Stimulated activated CD4-positive, alpha-beta T cell treated with anti-CD3 and anti-CD28 coated beads, Interleukin-4, amount 100 ng/mL, for 48 hours (primary cell): ENCODE measurements at places on chromosomes 6 and 20.

GRCh38 chr6:53593001-53593488 lies 48.1 kb upstream of the GCLC start:
- DNase-seq = no peak

GRCh38 chr6:151885234-151885633 lies 77.8 kb downstream of the ESR1 start:
- DNase-seq = no peak

- no peak for DNase-seq
These were observed 137.6 kb downstream of the UST start for GRCh38 chr6:148884461-148884860.

DNA sequence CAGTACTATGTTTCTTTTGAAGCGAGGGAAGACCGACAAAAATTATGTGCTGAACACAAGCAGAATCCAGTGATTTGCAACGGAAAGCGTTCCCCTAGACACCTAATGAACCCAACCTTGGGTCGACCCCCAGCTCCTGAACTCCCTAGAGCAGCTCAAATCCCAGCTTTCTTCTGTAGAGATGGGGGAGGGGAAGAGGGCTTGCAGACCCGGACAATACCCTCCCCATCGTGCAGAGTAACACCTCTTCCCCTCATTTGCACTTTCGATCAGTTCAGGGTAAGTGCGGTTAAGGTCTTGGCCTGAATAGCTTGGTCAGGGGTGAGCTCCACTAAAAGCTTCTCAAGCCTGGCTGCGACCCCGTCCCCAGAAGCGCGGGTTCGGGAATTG lies 404 bp downstream of the CEP162 start:
- peak; percentile 2 for DNase-seq

- no peak for DNase-seq
These were observed 60.7 kb downstream of the AKAP12 start for GRCh38 chr6:151300267-151300991.

DNA sequence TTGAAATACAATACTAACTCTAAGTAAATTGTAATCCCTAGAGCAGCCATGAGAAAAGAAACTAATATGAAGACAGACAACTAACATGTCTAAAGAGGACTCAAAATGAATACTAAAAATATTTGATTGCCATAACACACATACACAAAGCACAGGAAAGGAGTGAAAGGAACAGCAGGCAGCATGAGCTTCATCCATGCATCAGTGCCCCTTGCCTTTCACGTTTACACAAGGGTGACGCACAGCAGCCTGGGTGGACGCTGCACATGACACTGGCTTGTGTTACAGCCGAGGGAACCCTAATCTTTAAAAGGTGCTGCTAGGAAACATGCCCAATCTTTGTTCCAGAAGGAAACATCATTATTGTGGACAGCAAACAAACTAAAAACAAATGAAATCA lies 123.5 kb downstream of the MAN1A1 start:
- DNase-seq = no peak

DNA sequence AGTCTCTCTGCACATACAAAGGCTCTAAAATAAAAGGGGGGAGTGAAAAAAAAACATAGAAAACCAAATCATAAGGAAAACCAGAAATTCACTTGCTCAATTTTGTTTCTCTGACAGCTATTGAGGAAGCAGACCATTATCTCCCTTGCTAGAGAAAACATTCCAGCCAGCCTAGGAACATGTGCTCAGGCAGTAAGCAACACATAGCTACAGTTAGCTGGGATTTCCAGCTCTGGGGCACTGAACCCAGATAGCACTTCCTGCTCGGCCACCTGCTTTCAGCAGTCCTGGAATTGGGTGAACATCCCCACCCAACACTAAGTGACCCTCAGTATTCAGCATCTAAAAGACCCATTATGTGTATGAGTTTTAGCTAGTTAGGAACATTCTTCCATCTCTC lies 61.3 kb downstream of the TNFRSF21 start:
- no peak for DNase-seq

DNA sequence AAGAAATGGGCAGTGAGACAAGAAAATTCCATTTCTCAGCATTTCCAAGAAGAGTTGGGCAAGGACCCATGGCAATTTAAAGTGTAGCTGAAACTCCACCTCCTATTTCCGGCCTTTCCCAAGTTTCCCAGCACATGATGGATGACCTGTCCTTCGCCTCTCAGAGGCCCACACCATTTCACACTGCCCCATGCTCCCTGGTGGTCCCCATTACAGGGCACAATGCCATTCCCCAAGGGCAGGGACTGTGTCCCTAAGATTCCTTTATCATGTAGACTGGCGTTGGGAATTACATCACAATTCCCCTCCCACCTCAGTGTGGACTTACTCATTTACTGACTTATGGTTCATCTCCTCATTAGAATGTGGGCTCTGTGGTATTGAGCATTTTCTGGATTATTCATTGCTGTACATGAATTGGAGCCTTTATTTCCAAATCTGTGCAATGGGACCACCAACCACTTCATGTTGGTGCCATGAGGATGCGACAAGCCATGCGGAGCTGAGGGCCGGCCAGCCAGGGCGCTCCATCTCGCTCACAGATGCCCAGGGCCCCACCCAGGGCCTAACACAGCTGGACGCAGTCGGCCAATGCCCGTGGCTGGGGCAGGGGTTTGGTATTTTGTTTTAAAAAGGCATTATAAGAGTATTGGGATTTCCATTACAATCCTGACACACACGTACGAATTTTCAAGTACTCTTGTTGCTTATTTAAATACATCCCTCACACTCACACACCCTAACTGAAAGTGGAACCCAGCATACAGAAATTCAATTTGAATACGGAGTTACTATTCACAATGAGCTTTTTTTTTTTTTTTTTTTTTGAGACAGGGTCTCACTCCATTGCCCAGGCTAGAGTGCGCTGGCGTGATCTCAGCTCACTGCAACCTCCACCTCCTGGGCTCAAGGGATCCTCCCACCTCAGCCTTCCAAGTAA lies 5.4 kb downstream of the ACSS1 start:
- no peak for DNase-seq

GRCh38 chr6:47817749-47818148 lies 35.9 kb downstream of the OPN5 start:
- DNase-seq = no peak

GRCh38 chr6:153048631-153049030 lies 46.1 kb upstream of the MTRF1L start:
- no peak for DNase-seq

DNA sequence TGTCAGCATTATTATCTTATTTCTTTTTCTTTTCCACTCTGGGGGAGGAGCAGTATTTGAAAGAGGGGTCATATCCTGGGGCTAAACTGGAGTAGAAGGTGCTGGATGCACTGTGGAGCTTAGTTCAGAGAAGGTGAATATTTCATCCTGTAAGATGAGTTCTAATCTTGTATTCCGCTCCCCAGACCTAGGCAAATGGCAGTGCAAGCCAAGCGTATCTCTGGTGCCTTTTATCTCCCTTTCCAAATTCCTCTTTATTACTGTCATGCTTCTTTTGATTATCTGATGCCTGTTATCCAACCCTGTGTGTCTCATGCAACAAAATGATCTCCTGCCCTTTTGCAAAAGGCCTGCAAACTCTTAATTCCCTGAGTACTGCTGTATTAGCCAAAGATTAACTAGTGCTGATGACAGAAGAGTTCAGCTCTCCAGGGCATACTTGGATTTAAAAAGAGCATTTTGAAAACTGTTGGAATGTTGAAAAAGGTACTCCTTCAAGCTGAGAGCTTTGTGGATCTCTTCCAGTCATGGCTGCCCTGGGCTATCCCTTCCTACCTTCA lies 138.0 kb downstream of the CARMIL1 start:
- no peak for DNase-seq

DNA sequence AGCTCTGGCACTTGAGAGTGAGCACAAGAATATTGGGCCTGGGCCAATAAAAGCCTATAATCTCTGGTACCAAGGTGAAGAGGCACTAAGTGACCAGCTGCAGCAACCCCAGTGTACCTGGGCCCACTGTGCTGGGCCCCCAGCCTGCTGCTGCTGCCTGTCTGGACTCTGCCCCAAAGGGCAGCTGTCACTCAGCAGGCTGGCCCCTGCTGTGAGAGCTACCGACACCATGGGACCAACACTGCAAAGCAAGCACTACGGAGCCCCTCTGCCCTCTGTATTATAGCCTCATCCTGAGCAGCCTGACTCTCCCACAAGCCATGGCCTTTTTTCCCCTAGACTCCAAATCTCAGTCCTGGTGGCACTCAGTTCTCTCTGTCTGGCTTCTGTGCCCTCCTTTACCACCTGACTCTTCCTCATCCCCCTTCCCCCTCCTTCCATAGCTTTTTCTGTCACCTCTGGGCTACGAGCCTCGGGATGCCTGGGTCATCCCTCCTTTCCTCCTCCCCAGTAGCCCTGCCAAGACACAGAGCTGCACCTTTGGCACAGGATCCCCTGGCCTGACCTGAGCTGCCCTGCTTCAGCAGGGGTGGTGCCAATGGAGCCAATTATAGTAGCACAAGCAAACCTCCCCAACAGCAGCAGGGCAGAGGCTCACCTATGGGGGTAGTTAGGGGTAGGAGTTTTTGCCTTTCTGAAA lies 14.2 kb downstream of the RRP36 start:
- DNase-seq = no peak

DNA sequence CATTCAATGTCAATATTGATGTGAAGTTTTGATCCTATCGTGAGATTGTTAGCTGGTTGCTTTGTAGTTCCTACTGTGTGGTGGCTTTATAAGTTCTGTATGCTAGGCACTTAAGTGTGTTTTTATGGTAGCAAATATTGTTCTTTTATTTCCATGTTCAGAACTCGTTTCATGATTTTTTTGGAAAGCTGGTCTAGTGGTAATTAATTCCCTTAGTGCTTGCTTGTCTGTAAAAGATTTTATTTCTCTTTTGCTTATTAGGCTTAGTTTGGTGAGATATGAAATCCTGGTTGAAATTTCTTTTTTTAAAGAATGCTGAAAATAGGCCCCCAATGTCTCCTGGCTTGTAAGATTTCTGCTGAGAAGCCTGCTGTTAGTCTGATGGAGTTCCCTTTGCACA lies 27.8 kb upstream of the PLCB1 start:
- DNase-seq = no peak

- DNase-seq = no peak
These were observed 607.1 kb downstream of the COL12A1 start for GRCh38 chr6:74598462-74599393.

DNA sequence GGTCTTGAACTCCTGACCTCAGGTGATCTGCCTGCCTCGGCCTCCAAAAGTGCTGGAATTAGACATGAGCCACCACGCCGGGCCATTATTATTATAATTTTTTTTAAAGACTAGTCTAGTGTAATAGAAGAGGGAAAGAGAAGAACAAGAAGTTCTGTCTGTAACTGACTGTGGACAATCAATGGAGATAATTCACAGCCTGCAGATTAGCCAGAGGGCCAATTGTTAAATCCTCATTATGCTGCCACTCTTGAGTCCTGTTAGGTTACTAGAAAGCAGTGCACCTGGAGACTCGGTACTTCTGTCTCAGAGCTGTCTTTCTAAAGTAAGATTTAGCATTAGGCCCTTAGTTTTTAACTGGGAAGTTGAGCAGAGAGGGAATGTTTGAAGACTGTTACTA lies 37.5 kb downstream of the CARMIL1 start:
- no peak for DNase-seq

DNA sequence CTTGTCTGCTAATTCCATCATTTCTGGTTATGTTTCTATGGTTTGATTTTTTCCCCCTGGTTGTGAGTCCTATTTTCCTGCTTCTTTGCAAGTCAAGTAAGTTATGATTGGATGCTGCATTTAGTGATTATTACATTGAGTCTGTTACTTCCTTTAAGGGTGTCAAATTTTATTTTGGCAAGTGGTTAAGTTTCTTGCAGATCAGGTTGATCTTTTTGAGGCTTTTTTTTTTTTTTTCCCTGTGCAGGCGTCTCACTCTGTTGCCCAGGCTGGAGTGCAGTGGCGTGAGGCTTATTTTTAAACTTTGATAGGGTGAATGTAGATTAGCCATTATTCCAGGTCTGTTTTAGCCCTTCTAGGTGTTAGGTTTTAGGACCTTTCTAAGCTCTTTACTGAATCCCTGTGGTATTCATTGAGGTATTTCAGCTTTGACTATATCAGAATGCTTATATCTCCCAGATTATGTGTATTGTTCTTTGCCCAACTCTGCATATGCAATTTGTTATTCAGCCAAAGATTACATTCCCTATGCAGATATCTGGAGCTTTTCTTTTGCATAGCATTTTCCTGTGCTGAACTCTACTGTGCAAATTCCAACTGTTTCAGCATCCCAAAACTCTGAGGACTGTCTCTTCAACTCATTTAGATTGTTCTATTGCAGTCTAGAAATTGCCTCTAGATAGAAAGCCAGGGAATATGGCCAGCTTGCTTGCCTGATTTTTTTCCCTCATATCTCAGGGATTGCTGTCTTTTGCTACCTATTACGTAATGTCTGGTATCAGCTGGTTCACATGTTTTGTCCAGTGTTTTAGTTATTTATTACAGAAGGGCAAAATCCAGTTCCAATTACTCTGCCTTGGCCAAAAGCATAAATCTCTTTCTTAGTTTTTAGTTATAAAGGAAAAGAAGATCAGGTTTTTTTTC lies 113.3 kb downstream of the AFG1L start:
- no peak for DNase-seq

- no peak for DNase-seq
These were observed 122.1 kb upstream of the SPACA1 start for GRCh38 chr6:87925373-87926060.

GRCh38 chr6:63689421-63689820 lies 53.8 kb downstream of the PHF3 start:
- DNase-seq = no peak

- no peak for DNase-seq
These were observed 575.2 kb upstream of the ADGRB3 start for GRCh38 chr6:68059899-68060298.

- DNase-seq = no peak
These were observed 105.7 kb downstream of the EDN1 start for GRCh38 chr6:12395898-12396297.

GRCh38 chr6:43911354-43912115 lies 141.5 kb downstream of the VEGFA start:
- DNase-seq = no peak

- no peak for DNase-seq
These were observed 20.3 kb downstream of the TRAF3IP2 start for GRCh38 chr6:111585241-111585973.

- no peak for DNase-seq
These were observed 291.0 kb downstream of the ZFAND3 start for GRCh38 chr6:38110481-38110971.

- DNase-seq = peak; percentile 3
These were observed 3.7 kb upstream of the ZSCAN23 start for GRCh38 chr6:28446818-28447511.

- DNase-seq = no peak
These were observed 137.6 kb downstream of the MRPL14 start for GRCh38 chr6:43989581-43990146.

- DNase-seq = no peak
These were observed 175.7 kb downstream of the TBX18 start for GRCh38 chr6:84588697-84589080.
